ENCODE measurements at places on chromosomes 1 and 21.

DNA sequence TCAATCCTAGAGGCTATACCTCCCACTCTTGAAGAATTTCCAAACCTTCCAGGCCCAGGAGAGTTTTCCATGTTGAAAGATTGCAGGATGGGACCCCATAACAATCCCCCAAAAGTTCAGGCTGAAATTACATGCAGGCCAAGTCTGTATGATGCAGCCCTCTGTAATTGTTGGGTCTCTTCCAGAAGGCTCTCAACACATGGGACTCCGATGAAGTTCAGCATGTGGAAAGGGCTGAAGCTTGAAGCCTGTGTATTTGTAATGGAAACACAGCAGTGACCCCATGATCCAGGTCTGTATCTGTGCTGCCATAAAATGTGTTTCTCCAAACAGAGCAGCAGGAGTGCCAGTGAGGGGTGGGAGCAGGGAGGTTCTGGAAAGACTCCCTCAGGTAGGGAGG is 202.5 kb upstream of the LYPLAL1 start:
- DNase-seq, result no peak

GRCh38 chr1:223256034-223256433 is 107.9 kb downstream of the SUSD4 start:
- no peak for DNase-seq

GRCh38 chr1:8937701-8938100 is 8.0 kb upstream of the CA6 start:
- DNase-seq, result no peak

DNA sequence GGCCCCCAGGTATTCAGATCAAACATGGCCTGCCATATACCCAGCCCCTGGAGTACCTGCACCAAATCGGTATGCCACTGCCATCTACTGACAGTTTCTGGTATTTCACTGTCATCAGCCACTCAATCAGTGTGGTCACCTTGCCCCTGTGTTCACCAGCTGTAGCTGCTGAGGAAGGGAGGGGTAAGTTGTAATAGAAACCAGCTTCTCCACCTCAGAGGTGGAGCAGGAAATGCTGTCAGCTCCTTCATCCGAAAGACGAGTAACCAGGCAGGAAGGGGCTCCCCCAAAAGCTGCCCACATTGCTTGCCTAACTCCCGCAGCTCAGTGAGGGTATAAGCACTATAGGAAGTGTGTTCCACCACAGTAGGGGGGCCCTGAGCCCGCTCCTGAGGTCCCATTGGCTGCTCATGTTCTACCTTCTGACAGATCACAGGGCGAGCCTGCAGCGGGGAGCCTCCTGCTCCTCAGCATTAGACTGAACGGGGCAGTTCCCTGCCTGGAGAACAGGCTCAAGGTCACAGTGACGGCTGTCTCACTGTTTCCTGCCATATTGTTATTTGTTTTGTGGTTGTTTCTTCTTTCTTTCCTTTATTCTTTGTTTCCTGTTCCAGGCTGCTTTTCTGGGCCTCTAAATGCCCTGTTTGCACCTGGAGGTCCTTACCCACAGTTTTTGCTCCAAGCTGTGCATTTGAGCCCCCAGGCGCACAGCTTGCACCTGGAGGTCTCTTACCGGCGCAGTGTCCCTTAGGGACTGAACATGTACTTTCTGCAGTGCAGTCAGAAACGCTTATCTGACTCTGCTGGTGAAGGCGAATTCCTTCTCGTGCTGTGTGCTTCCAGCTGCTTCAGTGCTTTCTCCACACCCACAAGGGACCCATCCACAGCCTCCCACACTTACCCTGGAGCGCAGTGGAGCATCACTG is 1638.3 kb downstream of the MRPL39 start:
- no peak for DNase-seq
